Epithelial cell of proximal tubule (primary cell): ENCODE measurements at places on chromosomes 2 and 18.
A peak's percentile ranks its signal among the peaks of the same experiment; 100 is the strongest.

DNA sequence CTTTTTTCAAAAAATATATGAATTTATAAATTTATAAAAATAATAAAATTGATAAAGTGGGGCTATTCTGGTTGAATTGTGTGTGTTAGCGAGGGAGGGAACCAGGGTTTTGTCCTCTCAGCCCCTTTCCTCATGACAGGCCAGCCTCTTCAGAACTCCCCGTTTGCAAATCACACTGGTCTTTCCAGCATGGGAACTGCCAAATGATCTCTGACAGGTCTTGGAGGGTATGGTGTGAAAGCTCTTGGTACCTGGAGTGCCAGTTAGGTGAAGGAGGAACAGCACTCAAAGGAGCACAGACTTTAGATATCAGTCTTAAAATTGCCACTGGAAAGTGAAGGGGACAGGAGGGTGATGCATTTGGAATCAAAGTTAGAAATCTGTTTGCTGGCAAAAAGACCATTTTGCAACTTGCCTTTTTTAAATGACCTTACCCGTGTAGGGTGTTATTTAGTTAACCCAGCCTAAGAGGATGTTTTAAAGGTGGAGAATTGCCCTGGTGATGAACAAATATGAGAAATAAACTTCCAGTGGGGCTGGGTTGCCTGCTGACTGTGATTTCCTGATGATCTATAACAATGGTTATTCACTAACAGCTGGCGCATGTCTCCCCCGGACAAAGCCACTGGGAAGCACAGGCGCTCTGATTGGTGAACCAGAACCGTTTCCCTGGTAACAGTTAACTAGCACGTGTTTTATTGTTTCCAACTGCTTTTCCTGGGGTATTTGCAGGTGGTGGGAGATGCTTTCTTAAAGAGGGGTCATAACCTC lies 85.3 kb upstream of the EFEMP1 start:
- DNase-seq = peak; percentile 52

DNA sequence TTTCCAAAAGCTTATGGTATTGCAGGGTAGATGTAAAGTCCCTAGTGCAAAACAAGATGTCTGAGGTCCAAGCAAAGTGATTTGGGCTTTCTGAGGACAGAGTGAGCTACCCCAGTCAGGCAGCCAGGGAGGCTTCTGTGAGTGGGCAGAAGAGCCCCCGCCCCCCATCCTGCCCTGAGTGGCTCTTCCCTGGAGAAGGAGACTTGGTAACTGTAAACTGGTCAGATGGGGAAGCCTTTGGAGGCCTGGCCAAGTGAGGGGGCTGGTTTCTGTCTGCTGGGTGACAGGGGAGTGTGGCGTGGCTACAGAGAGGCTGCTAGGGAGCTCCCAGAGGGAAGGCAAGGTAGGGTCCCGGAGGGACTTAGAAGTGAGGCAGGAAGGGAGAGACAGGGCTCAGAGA lies 181.3 kb upstream of the HAAO start:
- DNase-seq = no peak

DNA sequence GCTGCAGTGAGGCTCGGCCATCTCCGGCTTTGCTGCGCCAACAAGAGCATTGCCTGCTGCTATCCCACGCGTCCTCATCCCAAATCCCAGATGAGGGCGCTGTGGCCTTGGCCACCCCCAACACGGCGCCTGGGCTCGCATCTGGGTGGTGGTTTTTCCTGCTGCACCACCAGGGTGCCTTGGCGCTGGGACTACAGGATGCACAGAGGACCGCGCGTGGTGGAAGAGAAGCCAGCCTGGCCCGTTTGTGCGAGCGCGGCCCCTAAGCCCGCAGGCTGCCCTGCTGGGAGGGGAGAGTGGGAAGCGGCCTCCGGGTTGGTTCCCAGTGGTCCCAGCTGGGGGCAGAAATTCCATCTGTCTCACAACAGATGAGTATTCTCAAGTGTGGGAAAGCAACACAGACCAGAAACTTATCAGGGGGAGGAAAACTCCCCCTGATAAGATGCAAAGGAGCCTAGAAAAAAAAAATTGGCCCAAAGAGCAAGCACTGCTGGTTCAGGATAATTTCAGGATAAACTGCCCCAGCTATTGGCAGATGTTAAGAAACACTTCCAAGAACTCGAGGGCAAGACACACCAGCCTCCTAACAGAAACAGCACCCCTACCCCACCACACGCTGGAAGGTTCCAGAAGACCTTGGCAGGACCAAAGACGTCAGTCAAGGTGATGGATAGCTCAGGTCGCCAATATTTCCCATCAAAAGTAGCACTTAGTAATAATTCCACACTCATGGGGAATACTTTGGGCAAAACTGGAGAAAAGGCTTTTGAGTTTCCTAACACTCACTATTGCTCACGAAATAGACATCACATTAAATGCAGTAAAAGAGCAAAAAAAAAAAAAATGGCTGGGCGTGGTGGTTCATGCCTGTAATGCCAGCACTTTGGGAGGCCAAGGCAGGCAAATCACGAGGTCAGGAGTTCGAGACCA lies 152.1 kb downstream of the PXDN start:
- no peak for DNase-seq

DNA sequence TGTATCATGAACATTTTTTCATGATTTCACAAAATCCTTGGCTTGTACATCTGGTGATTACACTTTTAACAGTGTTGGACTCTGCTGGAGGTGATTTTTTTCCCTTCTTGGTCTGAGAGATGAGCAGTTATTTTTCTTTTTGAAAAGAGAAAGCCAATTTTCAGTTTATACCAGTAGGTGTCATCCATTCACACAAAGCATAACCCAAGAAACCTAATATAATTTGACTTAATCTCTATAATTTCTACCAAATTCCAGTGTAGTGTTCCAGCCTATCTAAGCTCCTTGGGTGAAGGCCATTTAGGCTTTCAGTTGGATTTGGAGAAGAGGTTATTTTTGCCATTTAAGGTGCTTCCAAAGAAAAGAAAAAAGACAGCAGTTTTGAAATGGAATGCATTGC lies 7.7 kb upstream of the ICOS start:
- DNase-seq = no peak

DNA sequence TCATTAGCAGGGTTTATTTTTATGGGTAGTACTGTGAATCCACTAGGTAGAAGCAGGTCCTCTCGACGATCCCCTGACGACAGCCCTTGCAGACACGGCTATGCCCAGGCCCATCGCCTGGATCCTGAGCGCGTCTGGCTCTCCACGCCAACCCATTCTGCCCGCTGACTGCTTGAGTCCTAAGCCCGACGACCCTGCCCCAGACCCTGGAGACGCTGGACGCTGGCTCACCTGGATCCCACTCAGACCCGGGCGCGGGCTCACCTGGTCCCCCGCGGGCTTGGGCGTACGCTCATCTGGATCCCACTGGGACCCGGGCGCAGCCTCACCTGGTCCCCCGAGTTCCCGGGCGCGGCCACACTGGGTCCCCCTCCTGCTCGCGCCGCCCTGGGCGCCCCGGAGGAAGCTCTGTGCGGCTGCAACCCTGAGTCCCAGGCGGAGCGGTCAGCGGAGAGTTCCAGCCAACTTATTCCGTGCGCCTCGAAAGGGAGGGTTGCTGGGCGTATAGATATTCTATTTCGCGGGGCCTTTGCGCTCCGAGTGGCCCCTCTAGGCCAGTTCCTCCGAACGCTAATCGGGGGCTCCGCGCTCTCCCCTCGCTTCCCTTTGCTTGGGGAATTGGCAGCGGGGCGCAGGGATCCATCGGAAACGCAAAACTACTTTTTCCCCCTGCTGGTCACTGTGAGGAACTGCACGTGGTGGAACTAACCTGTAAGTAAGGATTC lies 22.4 kb upstream of the RMP24 start:
- DNase-seq = no peak

GRCh38 chr2:131120815-131121317 lies 15.7 kb downstream of the PLEKHB2 start:
- DNase-seq = no peak

- DNase-seq = peak; percentile 63
Measured at GRCh38 chr2:42446503-42447271, 47.1 kb downstream of the KCNG3 start.

DNA sequence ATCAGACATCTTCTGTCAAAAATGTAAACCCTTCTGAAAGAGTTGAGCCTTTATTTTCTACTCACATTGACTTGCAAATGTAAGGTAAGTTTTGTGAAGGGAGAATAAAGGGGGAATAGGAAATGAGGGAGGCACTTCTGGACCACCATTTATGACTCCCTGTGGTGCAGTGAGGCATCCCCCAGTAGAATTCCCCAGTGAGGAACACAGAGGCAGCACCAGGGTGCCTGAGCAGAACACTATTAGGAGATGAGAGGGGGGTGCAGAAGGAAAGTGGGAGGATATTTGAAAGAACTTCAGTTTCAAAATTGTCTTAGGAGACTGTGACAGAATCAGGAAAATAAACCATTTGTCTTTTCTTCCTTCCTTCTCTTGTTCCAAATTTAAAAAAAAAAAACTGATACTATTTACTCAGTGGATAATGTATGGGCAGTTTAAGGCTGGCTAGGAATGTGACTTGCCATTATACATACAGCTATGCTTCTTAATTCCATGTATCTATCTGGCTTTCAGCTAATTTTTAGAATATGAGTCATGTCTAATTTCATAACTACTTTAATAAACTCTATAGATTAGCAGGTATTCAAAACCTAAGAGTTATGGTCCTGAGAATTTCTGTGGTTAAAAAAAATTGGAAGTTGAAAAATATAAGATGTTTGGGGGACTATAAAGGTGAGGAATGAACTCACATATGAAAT lies 478.1 kb upstream of the CHAC2 start:
- DNase-seq = no peak

- DNase-seq = no peak
Measured at GRCh38 chr2:45014831-45015230, 5.6 kb upstream of the SIX2 start.

GRCh38 chr18:76827205-76828200 lies 5.1 kb downstream of the ZNF236 start:
- no peak for DNase-seq

DNA sequence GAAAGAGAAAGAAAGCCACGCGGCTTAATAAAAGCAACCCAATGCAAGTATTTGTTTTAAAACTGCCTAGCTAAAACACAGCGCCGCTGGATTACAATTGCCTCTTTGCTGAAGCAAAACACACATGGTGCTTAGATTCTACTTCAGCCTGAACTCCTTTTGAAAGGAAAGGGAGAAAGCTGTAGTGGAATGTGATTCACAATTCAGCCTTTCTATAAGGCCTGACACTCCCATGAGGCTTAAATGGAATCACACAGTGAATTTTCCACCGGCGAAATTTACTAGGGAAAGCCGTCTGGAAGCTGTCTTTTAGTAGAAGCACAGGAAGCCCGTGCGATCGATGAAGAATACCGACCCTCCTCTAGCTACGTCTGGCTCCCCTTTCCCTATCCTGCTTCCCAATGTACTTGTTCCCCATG lies 348.0 kb downstream of the DLGAP1 start:
- no peak for DNase-seq
